ENCODE measurements at places on chromosomes 3 and 15.

DNA sequence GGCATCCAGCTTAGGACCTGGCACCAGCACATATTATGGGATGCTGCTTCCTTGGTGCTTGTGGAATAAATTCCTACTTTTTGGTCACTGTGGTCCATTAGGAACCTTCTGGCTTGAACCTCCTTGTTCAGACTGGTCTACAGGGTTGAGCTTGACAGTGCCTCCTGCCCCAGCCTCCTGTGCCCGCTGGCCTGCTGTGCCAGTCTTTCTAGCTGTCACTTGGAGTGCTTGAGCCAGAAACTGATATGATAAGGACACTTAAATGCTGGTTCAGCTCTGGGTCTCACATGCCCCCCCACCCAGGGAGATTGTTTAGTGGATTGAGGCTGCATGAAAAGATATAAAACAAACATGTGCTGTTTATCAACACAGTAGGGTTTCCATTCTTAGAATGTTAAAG is 147.8 kb downstream of the SLCO3A1 start:
- DNase-seq, result no peak

GRCh38 chr3:75015280-75015679 is 400.8 kb upstream of the CNTN3 start:
- DNase-seq, result no peak

GRCh38 chr3:17806876-17807275 is 64.4 kb upstream of the TBC1D5 start:
- DNase-seq, result no peak

GRCh38 chr15:99542828-99543227 is 23.0 kb upstream of the MEF2A start:
- DNase-seq, result no peak

DNA sequence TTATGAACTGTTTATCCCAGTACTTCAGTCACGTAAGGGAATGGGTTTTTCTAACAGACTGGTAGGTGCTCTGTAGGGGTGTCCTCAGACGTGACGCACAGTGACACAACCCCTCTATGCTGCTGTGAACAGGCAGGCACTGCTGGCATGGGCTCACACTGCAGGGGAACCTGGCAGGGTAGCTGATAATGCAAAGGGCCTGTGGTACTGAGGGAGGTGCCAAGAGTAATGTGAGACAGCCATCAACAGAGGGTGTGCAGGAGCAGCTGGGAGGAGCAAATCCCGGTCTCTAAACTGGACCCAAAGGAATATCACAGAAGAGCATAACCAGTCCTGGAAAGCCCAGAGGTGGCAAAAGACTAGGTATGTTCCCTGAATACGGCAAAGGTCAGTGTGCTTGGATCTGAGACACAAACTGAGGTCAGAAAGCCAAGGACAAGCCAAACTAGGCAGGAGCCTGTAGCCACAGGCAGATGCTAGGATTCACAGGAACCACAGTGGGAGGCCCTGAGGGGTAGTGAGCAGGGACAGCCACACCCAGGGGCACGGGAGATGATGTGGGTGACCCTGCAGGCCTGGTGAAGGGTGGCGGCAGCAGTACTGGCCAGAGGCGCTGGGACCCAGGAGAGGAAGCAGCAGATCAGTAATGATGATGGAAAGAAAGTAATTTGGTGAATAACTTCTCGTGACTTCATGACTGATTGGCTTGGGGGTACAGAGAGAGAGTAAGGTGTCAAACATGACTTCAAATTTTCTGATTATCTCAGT is 248.1 kb upstream of the CHRNA7 start:
- DNase-seq, result no peak

DNA sequence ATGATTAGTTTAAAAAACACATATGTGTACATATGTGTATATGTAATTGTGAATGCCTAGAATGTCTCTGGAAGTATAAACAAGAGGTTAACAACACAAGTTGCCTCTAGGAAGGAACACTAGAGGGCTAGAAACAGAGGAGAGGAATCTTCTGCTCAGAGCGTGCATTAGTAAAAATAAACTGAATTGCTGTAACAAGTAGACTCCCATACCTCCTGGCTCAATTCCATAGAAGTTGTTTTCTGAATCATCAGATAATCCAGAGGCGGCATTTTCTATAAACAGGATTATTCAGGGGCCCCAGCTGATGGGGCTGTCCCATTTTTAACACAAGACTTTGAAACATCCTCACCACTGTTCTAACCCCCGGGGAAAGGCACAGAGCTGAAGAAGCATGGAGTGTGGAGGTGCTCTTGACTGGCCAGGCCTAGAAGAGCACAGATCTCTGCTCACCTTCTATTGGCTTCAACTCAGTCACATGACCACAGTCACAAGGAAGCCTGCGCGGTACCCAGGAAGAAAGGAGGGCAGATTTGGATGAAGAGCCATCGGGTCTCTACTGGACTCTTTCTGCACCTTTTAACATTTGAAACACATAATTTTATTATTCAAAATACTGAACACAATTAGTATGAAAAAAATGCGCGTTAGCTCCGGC is 145.7 kb downstream of the TLE3 start:
- no peak for DNase-seq

- DNase-seq, result no peak
These were observed 51.5 kb downstream of the C3orf20 start for GRCh38 chr3:14726441-14726780.

DNA sequence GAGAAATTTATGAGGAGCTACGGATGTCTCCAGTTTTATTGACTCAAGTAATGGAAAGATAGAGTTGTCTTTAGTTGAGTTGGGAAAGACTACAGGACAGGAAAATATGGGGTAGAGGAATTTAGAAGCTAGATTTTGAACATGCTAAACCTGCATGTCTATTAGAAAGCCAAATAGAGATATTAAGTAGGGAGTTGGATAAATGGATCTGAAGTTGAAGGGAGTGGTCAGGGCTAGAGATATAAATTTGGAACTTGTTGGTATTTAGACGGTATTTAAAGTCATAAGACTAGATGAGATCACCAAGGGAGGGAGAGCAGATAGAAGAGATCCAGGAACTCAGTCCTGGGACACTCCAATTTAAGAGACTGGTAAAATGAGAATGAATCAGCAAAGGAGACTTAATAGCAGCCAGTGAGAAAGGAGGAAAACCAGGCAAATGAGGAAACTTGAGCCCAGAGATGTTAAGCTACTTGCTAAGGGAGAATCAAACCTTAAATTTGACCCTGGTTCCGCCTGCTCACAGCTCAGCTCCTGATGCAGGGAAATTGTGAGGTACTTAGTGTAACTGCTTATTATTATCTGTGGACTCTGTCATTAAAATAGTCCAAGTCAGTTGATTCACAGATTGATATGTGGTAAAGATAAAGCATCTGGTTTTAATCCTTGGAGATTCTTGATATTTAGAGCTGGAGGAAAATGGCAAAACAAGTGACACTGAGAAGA is 35.8 kb downstream of the ABI3BP start:
- DNase-seq, result peak; percentile 19

All from AG09319 (cell line).